ENCODE measurements at places on chromosomes 12 and 14. TPM values are rescaled to one million over a fixed set of nuclear protein-coding genes. Genes with fewer than 3 reads are reported as not detected.

NTN4 gene
- not detected for polyA plus RNA-seq

L3HYPDH gene
- 22.1 TPM for polyA plus RNA-seq

CHGA gene
- 0.31 TPM for polyA plus RNA-seq

ACVRL1 gene
- polyA plus RNA-seq: 2.5 TPM

Data from cardiac muscle cell (in vitro differentiated cells and primary cell).